NCI-H1930 (cell line): ENCODE measurements at places on chromosomes 2 and 18.

DNA sequence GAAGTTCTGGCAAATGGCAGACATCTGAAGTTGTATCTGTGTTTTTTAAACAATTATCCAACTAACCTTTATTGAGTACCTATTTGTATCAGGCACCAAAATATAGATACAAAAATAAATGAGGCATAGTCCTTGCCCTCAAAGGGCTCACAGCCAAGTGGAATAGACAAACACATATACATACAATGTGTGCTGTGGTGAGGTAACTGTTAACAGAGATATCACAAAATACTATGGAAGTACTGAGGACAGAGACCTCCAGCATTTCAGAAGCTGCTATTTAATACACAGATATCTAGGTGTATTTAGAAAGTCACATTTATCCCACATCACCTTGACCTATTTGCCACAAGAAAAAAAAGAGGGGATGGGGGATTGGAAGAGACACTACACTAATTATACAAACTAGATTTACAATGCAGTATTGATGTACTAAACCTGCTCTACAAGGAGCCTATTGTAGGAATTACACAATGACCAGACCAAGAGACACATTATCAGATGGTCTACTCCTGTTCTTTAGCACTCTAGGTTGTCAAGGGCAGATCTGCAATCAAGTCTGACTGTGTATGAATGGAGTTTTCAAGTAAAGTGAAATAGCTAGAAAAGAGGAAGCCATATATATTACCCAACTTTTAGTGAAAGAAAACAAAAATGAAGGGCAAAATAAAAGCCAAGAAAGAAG, 62.2 kb downstream of the SPIRE1 start:
- DNase-seq: no peak

- no peak for DNase-seq
Observed at GRCh38 chr2:230888824-230889400, 24.2 kb downstream of the ITM2C start.

GRCh38 chr2:111957872-111958354, 59.5 kb downstream of the MERTK start:
- DNase-seq: no peak

GRCh38 chr2:3260959-3261358, 116.7 kb downstream of the EIPR1 start:
- DNase-seq: no peak

DNA sequence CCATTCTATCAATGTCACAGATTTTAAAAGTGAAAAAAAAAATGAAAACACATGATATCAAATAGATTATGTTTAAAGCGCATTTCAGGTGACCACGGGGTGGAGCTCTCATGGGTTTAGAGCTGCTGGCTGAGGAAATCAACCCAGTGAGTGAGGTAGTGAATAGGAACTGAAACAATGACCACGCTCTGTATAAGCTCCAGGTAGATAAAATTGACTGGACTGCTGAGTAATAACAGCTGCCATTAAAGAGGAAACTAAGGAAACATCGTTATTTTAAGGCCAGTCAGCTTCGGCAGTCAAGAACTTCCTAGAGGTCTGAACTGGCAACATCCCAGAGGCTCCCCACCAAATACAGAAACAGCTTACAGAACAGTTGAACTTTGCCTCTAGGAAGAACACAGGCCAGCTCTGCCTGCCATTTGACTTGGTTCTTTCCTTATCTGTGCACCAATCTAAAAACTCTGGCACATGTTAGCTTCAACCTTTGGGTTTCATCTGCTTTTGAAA, 185.9 kb downstream of the PDE1A start:
- no peak for DNase-seq

- peak; percentile 13 for DNase-seq
Observed at GRCh38 chr2:37350034-37350433, 5.6 kb downstream of the QPCT start.

DNA sequence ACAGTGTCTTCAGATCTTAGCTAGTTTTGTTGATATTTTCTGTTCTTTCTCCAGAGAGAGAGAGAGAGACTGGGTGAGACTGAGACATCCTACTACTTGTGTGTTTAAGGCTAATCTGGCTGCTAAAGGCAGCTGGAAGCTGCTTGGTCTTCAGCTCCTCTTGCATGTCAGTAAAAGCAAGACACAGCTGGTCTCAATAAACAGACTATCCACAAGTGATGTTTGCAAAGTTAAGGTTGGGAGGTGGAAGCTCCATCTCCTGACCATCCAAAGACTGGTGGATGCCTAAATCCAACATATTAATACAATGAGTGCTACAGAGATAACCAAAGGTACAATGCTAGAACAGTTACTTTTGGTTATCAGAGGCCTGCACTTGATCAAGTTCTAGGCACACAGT, 17.8 kb downstream of the ERFE start:
- no peak for DNase-seq

GRCh38 chr18:58416014-58416703, 212.7 kb downstream of the ALPK2 start:
- DNase-seq: no peak

DNA sequence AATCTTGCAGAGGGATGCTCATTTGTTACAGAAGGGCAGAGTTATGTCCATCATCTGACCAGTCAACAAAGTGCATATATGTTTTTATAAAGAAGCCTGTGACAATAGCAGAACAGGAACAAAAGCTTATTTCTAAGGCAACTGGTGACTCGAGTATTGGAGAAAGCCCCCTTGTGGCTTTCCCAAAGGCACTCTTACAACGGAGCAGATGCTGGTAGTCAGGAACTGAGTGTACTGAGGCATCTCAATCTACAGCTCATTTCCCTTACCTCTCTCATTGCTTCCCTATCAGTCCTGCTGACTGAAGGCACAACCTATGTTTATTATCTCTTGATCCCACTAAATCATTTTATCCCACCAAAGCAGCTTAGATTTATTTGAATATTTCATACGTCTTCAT, 557.1 kb upstream of the CHAC2 start:
- DNase-seq: no peak

DNA sequence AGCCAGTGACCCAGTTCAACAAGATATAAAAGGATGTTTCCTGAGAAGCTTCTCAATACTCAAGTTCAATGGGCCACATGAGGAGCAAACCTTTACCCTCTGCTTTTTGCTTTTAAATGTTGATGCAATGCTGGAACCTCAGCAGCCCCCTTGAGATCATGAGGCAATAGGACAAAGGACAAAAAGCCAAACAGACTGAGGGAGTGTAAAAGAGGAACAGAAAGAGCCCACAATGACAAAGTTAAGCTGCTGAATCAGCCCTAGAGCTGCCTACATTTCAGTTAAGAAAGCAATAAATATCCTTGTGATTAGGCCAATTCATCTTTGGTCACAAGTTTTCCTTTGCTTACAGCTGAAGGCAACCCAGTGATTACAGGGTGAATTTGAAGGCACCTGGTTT, 76.9 kb downstream of the MRO start:
- DNase-seq: no peak

DNA sequence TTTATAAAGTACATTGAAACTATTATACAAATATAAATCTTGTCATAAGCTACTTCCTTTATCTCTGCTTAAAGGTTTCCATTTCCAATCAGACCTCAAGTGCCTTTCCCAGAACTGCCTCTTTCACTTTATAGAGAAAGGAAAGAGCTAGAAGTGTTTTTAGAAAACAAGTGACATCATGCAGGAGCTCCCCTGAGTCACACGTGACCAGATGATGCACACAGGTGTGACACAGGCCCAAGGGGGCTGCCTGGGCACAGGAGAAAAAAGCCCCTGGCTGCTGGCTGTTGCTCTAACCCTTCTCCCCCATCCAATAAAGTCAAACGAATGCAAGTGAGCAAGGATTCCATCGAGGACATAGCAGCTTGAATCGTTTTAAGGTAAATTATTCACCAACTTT, 21.4 kb upstream of the SH3BP4 start:
- DNase-seq: no peak

DNA sequence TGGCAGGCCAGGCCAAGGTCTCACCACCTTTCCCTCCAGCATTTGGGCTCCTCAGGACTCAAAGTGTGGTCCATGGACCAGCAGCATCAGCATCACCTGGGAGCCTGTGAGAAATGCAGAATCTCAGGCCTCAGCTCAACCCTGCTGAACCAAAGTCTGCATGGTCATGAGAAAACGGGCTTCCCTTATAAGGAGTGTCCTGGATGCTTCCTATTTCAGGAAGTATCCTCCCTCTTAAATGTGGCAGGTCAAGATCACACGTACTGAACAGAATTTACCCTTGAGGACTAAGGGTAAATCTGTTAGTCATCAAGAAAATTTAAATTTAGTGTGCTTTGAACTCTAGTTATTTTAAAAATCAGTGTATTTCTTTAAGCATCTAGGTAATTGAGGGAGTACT, 11.8 kb downstream of the CD8A start:
- no peak for DNase-seq

GRCh38 chr2:112749755-112750559, 14.5 kb downstream of the CKAP2L start:
- DNase-seq: peak; percentile 24

- no peak for DNase-seq
Observed at GRCh38 chr2:177178797-177179196, 33.8 kb upstream of the HNRNPA3 start.

- DNase-seq: no peak
Observed at GRCh38 chr2:42850016-42850805, 57.8 kb upstream of the HAAO start.

DNA sequence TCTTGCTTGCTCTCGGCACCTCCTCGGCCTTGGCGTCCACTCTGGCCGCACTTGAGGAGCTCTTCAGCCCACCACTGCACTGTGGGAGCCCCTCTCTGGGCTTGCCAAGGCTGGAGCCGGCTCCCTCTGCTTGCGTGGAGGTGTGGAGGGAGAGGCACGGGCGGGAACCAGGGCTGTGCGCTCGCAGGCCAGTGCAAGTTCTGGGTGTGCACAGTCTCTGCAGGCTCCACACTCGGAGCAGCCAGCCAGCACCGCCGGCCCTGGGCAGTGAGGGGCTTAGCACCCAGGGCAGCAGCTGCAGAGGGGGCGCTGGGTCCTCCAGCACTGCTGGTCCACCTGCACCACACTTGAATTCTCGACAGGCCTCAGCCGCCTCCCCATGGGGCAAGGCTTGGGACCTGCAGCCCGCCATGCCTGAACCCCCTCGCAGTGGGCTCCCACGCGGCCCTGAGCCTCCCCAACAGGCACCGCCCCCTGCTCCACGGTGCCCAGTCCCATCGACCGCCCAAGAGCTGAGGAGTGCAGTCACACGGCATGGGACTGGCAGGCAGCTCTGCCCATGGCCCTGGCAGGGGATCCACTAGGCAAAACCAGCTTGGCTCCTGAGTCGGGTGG, 411.2 kb upstream of the CHAC2 start:
- DNase-seq: no peak

GRCh38 chr2:38147333-38148121, 71.6 kb upstream of the CYP1B1 start:
- DNase-seq: no peak

DNA sequence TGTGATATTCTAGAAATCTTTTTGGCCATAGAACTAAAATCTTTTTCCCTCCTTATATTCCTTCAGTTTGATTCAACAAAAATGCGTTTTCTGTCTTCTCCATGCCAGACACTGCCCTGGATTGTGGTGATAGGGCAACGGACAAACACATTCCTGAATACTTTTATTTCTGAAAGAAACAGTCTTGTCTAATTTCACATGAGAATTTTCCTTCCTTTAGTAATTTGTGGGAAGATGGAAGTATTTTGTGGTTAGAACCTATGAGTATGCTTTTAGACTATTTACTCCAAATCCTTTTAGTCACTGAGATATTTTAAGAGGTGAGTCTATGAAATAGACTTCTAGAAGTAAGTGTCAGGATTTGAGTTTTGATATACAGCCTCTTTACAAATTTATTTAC, 49.6 kb downstream of the COL5A2 start:
- no peak for DNase-seq

- DNase-seq: no peak
Observed at GRCh38 chr2:98643496-98644100, 35.2 kb downstream of the UNC50 start.
